ENCODE measurements at places on chromosomes 7 and 10.

GRCh38 chr7:106346167-106346677 lies 61.4 kb upstream of the NAMPT start:
- DNase-seq, result no peak

GRCh38 chr10:9900751-9901150 lies 1116.9 kb upstream of the CELF2 start:
- DNase-seq, result no peak

DNA sequence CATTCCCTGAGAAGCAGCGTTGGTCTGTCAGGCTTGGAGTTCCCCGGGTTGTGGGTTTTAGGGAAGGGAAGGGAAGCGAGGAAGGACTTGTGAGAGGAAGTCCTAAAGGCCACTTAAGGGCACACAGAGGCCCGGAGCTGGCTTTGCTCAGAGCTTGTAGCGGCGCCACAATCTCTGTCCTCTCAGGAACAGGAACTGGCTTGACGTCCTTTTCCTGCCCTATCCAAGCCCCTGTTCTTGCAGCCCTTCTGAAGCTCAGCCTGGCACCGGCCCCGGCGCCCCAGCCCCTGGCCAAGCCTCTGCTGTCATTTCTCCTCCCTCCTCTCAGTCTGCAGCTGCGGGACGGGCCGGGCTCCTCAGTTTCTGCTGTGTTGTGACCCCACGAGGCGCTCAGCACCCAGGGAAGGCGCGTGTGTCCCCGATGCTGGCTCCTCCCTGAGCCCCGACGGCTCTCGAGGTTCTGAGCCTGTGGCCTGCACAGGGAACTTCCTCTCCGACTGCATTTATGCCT lies at the start of gene GIMAP8:
TSS of gene GIMAP8 (plus strand) at position 140 of the 511 bp plus-strand sequence. CDS start 16,069 bp downstream, outside the sequence.
- no peak for DNase-seq

GRCh38 chr10:3142146-3142875 lies 30.3 kb downstream of the PITRM1 start:
- peak; percentile 44 for DNase-seq

DNA sequence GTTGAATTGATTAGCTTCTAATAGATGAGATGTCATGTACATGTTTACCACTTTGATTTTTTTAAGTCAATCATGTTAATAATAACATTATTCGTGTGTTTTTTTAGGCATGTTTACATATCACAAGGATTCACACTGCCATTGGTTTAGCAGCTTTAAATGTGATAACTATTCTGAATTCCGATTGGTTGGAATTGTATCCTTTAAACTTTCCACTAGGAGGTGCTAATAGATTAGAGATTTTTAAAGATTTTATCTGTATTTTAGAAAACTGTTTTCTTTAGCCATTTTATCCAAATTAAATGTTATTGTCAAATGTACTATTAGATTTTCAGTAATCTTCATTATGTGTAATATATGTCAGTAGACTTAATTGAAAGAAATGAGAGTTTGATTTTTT lies 83.2 kb downstream of the HECTD2 start:
- DNase-seq, result peak; percentile 15

DNA sequence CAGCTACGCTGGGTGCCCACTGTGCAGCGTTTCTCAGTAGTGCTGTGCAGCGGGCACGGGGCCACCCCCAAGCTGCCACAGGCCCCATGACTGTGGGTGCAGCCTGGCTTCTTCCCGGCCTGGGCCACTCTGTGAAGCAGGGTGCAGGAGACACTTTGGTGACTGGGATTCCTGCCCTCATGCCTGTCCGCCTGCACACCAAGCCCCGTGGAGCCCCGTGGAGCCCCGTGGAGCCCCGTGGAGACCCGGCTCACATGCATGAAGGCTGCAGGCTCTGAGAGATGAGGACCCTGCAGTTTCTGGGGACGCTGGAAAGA lies 3.9 kb upstream of the SHH start:
- no peak for DNase-seq

GRCh38 chr10:24240041-24240751 lies 31.3 kb downstream of the KIAA1217 start:
- DNase-seq, result no peak

DNA sequence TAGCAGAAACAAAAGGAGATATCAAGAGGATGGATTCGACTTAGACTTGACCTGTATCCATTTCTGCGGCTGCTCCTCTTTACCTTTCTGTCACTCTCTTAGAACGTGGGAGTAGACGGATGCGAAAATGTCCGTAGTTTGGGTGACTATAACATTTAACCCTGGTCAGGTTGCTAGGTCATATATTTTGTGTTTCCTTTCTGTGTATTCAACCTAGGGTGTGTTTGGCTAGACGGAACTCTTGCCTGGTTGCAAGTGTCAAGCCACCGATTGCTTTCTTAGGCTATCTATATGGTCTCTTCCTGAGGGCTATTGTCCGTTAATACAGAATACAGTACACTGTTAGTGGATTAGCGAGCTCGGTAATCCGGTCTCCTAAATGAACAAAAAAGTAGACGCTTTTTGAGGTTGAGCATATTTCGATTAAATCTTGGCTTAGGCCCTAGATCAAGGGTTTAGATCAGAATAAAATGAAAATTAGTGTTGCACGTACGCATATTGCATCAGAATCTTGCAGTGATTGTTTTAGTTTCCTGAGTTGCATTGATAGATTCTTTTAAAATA lies 1.2 kb downstream of the PTEN start:
- DNase-seq, result peak; percentile 73

DNA sequence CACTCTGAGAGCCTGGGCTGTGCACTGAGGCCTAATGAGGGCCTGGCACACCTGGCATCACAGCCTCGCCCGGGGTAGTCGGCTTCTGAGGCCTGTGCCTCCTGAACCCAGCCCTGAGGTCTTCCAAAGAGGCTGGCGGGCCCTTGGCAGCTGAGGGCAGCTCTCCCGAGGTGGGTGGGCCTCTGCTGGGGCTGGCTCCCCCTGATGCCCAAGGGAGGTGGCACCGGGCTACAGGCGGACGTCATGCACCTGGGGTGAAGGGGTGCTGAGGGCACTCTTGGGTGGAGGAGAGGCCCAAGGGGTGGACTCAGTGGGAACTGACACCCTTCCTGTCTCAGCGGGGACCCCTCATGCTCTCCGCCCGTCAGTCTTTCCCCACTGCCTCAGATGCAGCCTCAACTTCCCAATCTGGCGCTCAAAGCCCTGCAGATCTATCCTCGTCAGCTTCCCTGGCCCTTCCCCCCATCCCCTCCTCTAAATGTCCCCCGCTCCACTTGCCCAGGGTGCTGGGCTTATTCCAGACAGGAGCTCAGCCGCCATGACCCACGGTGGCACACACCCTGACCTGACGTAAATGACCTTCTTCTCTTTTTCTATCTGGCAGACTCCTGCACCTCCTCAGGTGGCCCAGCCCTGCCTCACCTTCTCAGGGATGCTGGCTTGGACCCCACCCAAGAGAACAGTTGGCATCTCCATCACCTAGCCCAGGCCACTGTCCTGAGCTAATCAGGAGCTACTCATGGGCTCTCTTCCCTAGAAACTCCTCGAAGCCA lies 38.2 kb downstream of the MYL10 start:
- no peak for DNase-seq

DNA sequence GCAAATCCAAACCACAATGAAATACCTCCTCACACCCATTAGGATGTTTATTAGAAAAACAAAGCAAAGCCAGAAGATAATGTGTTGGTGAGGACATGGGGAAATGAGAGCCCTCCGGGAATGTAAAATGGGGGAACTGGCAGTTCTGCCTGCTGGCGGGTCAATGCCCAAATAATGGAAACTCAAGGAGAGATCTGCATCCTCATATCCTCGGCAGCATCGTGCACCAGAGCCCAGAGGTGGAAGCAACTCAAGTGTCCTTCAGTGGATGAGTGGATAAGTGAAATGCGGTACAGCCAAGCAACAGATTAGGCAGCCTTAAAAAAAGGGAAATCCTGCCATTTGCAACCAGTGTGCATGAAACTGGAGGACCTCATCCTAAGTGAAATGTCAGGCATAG lies 325.2 kb downstream of the WDR37 start:
- DNase-seq, result no peak

- DNase-seq, result no peak
Observed at GRCh38 chr10:13184730-13185514, 23.6 kb downstream of the MCM10 start.

DNA sequence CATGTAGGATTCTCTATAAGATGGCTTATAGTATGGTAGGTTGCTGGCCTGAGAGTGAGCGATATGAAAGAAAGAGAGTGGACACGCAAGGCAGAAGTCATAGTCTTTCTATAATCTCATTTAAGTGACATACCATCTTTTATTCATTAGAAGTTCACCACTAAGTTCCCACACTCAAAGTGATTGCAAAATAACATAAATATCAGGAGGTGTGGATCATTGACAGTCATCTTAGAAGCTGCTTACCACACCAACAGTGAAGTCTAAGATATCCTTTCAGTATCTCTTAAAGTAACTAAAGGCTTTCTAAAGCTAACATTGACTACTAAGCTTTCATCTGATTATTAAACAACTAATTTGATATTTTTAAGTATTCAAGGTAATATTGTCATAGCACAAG lies 36.9 kb upstream of the GNAI1 start:
- DNase-seq, result no peak
